M059J (cell line): ENCODE measurements at places on chromosomes 1 and 21. TPM values are rescaled to one million over a fixed set of nuclear protein-coding genes. Genes with fewer than 3 reads are reported as not detected.

Gene BACE2
- 194 and 229 TPM in 2 replicates for total RNA-seq

Gene ATAD3B
- total RNA-seq, result 2.9 and 7.7 TPM in 2 replicates

Gene SPRR5
- total RNA-seq, result not detected in 2 replicates

Gene PRKAA2
- 2.0 and 3.4 TPM in 2 replicates for total RNA-seq

Gene ELAPOR1
- total RNA-seq, result 0.84 and 1.1 TPM in 2 replicates

Gene CFAP141
- total RNA-seq, result not detected in 2 replicates

Gene SPSB1
- 9.2 and 14.3 TPM in 2 replicates for total RNA-seq

Gene BCL2L15
- total RNA-seq, result not detected in 2 replicates

Gene IVL
- total RNA-seq, result not detected in 2 replicates

Gene CFAP74
- total RNA-seq, result not detected in 2 replicates

Gene CD1B
- total RNA-seq, result not detected in 2 replicates

Gene CDC42SE1
- total RNA-seq, result 56.2 and 65.4 TPM in 2 replicates

Gene NBPF4
- not detected in 2 replicates for total RNA-seq

Gene ARHGAP29
- 37.2 and 55.9 TPM in 2 replicates for total RNA-seq

Gene TMIGD3
- not detected in 2 replicates for total RNA-seq

Gene MRPL9
- total RNA-seq, result 103 and 173 TPM in 2 replicates

Gene AADACL4
- not detected in 2 replicates for total RNA-seq

Gene C1orf232
- total RNA-seq, result not detected in 2 replicates

Gene POU2F1
- 5.5 and 6.2 TPM in 2 replicates for total RNA-seq

Gene CLEC20A
- total RNA-seq, result not detected in 2 replicates

Gene IGSF5
- total RNA-seq, result not detected in 2 replicates

Gene SPRR4
- total RNA-seq, result not detected in 2 replicates

Gene EFNA3
- 0.59 and 2.9 TPM in 2 replicates for total RNA-seq

Gene RNU1-1
- not detected in 2 replicates for total RNA-seq

Gene GREM2
- total RNA-seq, result 0.15 TPM in 1 of 2 replicates, not detected in the other

Gene MSH4
- total RNA-seq, result not detected in 2 replicates

Gene CCDC185
- not detected in 2 replicates for total RNA-seq
